ENCODE measurements at places on chromosomes 3 and 15.

DNA sequence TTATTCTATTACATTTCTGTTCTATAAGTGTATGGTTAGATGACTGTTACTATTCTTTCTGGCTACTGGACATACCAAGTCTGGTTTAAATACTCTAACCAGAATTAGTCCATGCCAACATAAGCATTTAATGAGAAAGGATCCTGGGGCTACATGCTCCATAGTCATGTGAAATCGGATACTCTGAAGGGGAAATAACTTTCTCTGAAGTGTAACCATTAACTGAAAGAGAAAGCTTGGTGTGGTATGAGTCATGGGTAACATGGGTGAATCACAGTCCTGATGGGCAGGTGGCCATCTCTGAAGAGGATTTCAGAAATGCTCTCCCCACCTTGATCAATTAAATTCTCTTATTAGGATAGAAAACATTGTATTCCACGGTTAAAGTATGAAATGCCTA, 69.4 kb downstream of the FHIT start:
- peak; percentile 13 for DNase-seq

- no peak for DNase-seq
These were observed 34.2 kb upstream of the CHRNB4 start for GRCh38 chr15:78675206-78675605.

GRCh38 chr3:176741664-176742047, 455.6 kb downstream of the TBL1XR1 start:
- DNase-seq, result no peak

DNA sequence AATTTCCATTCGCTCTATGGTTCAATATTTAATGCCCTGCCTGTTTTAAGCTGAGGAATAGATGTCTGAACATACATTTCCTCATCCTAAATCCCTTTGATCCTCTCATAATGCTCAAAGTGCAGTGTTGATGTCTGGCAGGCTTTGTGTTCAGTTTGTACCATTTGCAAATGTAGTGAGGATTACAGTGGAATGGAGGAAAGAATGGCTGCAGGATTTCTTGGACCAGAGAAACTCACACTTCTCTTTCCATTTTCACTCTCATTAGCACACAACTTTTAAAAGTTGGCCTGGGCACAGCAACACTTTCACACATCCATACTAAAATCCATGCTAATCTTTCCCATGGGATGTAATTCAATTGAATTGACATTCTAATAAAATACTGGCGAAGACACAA, 28.6 kb upstream of the THRB start:
- DNase-seq, result no peak

GRCh38 chr3:154684021-154684420, 254.0 kb upstream of the GPR149 start:
- no peak for DNase-seq

DNA sequence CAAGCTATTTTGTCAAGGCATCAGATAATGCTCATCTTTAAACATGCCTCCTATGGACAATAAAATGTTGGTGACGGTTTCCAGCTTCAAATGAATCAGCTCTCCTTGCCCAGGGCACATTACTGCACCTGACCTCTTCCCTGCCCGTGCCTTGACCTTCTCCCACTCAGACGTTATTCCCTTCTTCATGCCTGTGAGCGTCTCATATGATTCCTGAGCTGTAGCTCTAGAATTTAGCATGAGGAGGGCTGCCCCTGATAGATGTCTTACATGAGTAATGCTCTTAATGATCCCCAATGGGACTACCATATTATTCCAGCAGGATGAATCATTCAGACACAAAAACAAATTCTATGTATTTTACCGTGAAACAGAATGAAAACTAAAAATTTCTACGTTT, 762.7 kb downstream of the ROBO1 start:
- DNase-seq, result no peak

- no peak for DNase-seq
These were observed 4.9 kb downstream of the HAUS2 start for GRCh38 chr15:42553554-42553953.

- no peak for DNase-seq
These were observed 711.0 kb downstream of the MECOM start for GRCh38 chr3:168952551-168952950.

DNA sequence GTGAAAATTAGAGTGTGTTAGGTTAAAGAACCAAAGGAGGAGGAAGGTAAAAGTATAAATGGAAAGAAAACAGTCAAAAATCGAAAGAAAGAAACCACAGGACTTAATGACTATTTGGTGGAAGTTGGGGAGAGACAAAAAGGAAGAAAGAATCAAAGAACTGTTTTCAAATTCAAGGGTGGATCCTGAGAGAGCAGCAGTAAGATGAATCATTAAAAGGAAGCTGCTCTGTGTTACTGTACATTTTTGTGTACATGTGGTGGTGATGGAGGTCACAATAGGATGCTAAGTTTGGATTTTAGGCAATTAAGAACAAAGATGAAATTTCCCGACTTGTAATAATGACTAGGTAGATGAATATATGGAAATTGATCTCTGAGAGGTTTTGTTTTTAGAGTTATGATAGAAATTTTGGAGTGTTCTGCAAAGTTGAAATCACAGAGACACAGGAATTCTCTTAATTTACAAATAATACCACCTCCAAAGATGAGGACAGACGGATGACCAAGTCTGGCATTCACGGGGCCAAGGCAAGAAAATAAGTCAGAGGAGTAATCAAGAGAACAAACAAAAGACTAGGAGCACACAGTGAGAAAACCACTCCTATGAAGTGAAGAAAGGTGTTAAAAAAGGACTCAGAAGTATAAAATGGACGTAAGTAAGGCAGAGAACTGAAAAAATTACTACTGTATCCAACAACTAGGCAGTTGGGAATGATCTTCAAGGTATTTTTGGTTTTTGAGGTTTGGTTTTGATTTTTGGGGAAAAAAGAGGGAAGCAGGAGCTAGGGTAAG, 7.1 kb downstream of the DHX36 start:
- no peak for DNase-seq

DNA sequence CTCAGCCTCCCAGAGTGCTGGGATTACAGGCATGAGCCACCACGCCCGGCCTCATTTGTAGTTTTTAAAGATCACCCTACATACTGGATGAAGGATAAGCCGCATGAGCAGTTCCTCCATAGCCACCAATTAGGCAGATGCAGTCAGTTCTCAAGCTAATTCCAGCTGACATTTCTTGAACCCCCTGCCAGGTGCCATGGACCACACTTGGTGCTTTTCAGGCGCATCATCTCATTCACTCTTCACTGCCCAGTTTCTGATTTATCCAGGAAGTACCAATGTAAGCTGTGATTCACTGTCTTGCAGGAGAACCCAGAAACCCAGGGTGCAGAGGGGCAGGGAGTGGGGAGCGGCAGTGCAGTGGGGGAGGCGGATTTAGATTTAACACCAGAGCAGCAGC, 56.5 kb upstream of the RASA2 start:
- no peak for DNase-seq

GRCh38 chr3:66080167-66080566, 41.4 kb upstream of the MAGI1 start:
- no peak for DNase-seq

- DNase-seq, result no peak
These were observed 15.8 kb upstream of the CYP11A1 start for GRCh38 chr15:74383286-74383685.

DNA sequence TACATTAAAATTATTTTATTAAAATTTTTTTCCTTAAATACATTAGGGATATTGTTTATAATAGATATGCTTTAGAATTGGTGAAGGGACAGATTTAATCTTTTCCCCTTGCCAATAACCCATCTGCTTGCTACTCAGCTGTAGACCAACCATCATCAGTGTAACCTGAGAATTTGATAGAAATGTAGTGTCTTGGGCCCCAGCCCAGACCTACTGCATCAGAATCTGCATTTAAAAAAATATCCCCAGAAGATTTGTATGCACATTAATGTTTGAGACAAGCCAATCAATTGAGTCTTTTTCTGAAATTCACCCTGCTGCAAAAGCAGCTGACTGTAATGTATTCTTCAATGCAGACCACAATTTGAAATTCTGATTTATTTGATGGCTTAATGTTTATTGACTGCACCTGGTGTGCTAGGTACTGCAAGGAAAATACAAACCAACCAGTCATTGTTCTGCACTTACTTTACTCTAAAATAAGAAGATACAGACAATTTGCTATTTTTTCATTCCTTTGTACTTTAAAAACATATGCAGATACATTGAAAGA, 190.7 kb upstream of the SGO1 start:
- no peak for DNase-seq

DNA sequence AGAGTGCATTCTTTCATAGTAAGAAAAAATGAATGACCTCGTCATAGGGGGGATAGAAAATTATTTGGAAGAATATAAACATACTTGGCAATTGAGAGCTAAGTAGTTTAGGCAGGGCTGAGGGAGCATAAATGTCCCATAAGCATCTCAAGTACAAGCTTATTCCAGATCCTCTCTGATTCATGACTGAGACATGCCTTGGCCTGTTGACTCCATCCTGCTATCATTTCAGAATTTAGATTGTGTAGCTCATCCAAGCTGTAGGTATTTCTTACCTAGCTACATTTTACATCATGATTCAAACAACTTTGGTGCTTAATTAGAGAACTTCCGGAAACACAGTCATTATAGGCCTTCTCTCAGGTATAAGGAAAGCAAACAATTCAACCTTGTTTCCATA, 12.3 kb downstream of the POGLUT1 start:
- DNase-seq, result no peak

DNA sequence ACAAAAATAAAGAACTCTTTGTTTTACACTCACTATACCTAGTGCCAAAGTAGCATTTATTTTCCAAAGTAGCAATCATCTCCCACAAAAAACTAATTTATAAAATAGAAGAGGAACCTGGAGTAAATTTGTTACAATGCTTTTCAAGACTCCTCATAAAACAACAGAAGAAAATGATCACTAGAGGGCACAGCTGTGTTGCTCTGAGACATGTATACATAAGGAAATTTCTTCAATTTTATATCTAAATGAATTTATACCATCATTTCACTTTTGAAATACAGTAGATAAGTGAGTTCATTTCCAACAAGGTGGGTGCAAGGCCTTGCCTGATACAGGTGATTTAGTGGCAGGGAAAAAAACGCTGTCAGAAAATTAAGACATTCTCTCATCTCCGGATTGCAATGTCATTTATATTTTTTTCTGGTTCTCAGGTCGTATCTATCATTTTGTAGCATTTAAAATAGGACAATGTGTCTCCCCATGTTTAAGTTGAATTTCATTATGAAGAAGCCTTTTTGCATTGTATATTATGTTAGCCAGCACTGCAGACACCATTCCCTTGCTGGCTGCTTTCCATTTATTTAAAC, 25.3 kb upstream of the ARHGEF26 start:
- DNase-seq, result no peak

- no peak for DNase-seq
These were observed 428.1 kb downstream of the SOX2 start for GRCh38 chr3:182139627-182140357.

- no peak for DNase-seq
These were observed 386.6 kb upstream of the WNT5A start for GRCh38 chr3:55873523-55874254.

DNA sequence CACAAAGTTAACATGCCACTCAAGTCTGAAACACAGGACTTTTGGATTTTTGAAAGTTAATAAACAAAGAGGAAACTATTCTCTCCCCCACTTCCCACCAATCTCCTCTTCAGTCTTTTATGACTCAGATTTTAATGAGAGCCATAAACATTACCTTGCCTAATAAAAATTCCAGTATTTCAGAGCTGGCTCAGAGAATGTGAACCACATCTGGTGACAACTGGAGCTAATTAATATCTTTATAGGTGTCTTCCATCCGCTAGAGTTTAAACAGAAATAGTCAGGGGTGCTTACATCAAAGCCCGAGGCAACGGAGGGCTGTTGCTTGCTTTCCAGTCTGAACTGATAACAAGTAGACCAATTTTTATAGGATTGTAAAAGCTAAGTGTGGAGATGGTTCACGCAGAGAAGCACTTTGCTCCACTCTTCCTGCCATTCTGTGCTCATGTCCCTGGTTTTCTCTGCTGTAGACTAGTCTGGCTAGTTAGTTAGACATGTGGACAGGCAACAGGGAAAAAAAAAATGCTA, 363.6 kb downstream of the NR2F2 start:
- no peak for DNase-seq

GRCh38 chr15:51192521-51193280, 98.0 kb upstream of the TNFAIP8L3 start:
- peak; percentile 27 for DNase-seq

DNA sequence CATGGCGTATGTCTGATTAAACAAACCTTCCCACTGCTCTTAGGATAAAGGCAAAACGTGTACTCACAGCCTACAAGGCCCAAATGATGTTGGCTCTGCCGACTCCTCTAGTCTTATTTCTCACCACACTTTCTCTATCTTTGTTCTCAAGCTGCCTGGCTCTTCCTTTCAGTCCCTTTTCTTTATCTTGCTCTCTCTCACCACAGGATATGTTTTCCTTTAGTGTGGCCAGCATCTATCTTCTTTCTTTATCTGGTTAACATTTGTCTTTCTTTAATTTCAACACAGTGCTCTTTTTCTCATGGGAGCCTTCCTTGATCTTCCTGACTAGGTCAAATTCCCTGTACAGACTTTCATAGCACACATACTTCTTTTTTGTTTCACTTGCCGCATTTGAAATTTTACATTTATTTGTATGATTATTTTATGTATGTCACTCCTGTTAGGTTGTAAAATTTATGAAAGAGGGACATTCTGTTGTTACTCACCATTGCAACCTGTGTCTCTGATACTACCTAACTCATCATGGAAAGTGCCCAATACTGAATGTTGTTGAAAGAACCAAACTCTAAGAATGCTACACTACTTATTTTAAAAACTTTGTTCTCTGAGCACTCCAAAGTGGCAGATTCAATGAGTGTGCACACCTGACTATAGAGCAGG, 328.9 kb upstream of the CBLB start:
- DNase-seq, result no peak

DNA sequence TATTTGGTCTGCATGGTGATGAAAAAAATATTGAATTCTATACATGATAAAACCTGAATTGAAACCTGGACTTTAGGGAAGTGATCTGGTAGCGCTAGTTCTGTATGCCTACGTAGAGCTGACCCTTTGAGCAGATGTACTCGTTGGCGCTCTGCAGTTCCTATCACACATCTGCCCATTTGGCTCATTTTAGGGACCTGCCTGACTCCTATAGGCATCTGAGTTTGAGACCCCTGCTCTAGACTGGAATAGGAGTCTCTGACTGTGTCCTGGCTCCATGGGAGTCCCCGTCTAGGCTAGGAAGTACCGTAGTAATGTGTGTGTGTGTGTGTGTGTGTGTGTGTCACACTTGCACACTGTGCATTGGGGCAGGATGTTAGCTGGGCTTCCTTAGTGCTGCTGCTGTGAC, 21.2 kb downstream of the STARD5 start:
- no peak for DNase-seq

DNA sequence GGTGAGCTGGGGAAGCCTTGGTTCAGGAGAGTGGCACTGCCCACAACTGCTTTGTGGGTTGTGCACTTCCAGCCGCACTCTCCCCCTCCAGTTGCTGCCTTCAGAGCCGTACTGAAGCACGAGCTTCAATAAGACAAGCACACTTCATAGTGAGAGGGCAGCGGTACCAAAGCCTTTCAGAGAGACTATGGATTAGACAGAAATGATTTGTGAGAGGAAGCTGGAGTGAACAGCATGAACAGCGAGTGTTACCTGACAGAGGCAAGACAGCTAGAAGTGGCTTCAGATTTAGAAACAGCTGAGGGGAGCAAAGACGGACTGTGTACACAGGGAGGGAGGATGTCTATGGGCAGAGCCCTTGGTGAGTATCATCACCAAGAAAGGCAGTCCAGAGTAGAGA, 31.1 kb downstream of the HCLS1 start:
- DNase-seq, result no peak

Data from GM12892 (cell line).